ENCODE measurements at places on chromosomes 5 and 9. TPM values are rescaled to one million over a fixed set of nuclear protein-coding genes. Genes with fewer than 3 reads are reported as not detected.
A peak's percentile ranks its signal among the peaks of the same experiment; 100 is the strongest.

- H3K27ac ChIP-seq: no peak overlapping the region
- no peaks in the 10 kb centered on the region for H3K4me1 ChIP-seq
- no peaks in the 10 kb centered on the region for H3K36me3 ChIP-seq
- DNase-seq: no peak
- no peak overlapping the region for H3K4me3 ChIP-seq
- H3K27me3 ChIP-seq: no peaks in the 10 kb centered on the region
Measured at GRCh38 chr9:21443849-21444625, 3.8 kb downstream of the IFNA1 start.

- no peak overlapping the region for H3K27ac ChIP-seq
- H3K36me3 ChIP-seq: no peaks in the 10 kb centered on the region
- H3K4me1 ChIP-seq: peaks cover 13% of the 10 kb centered on the region
- DNase-seq: no peak
- no peaks in the 10 kb centered on the region for H3K27me3 ChIP-seq
Measured at GRCh38 chr9:104784098-104784497, 20.2 kb downstream of the NIPSNAP3B start.

C5 gene
- total RNA-seq: 2.9 TPM

GRCh38 chr5:81626524-81626923 lies 124.4 kb downstream of the SSBP2 start:
- peak overlapping the region; percentile 56 for H3K27ac ChIP-seq
- peak; percentile 81 for DNase-seq
- H3K4me1 ChIP-seq: peaks cover 25% of the 10 kb centered on the region
- H3K4me3 ChIP-seq: no peak overlapping the region
- no peaks in the 10 kb centered on the region for H3K36me3 ChIP-seq

GRCh38 chr9:602716-603115 lies 238.8 kb upstream of the DMRT1 start:
- no peak for DNase-seq
- H3K4me1 ChIP-seq: no peaks in the 10 kb centered on the region
- no peaks in the 10 kb centered on the region for H3K36me3 ChIP-seq
- no peaks in the 10 kb centered on the region for H3K27me3 ChIP-seq
- H3K27ac ChIP-seq: no peak overlapping the region
- no peak overlapping the region for H3K4me3 ChIP-seq

GRCh38 chr5:10856071-10856470 lies 95.0 kb upstream of the DAP start:
- no peaks in the 10 kb centered on the region for H3K27me3 ChIP-seq
- H3K36me3 ChIP-seq: no peaks in the 10 kb centered on the region
- H3K4me1 ChIP-seq: peaks cover 32% of the 10 kb centered on the region
- DNase-seq: no peak
- no peak overlapping the region for H3K27ac ChIP-seq

GRCh38 chr5:181217803-181218062 lies 5.3 kb upstream of the TRIM41 start:
- no peaks in the 10 kb centered on the region for H3K27me3 ChIP-seq
- H3K4me1 ChIP-seq: peaks cover 9% of the 10 kb centered on the region
- DNase-seq: no peak
- no peak overlapping the region for H3K27ac ChIP-seq
- H3K36me3 ChIP-seq: no peaks in the 10 kb centered on the region
- H3K4me3 ChIP-seq: peak overlapping the region; percentile 66

- H3K36me3 ChIP-seq: no peaks in the 10 kb centered on the region
- H3K4me3 ChIP-seq: no peak overlapping the region
- no peak overlapping the region for H3K27ac ChIP-seq
- H3K4me1 ChIP-seq: no peaks in the 10 kb centered on the region
- no peak for DNase-seq
Measured at GRCh38 chr9:90180381-90180780, 462.2 kb downstream of the DIRAS2 start.

DNA sequence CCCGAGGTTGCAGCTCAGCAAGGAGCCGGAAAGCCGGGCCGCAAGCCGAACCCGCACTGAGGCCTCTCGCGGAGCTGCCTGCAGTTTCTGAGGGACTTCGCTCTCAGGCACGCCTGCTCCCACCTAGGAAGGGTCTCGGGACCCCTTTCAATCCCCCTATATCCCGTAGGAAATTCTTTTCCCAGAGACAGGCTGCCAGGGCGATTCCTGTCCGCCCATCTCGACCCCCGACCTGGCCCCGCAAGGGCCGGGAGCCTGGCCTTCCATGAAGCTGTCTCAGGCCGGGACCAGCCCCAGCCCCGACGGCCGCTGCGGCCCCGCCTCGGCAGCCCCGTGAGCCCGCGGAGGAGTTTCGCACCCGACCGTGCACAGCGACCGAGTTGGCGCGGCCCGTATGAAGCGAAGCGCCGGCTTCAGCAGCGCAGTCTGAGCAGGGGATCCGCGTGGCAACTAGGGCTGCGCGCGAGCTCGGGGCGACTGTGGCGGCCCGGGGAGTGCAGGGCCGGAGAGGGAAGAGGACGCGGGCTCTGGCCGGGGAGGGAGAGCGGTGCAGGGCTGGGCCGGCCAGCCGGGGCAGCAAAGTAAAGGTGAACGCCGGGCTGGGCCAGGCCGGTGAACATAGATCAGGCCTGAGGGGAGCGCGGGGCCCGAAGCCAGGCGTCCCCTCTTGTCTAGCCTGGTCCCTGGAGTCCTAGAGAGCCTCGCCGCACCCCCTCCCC lies 977 bp upstream of the PRDM12 start:
- no peak overlapping the region for H3K4me3 ChIP-seq
- peaks cover 40% of the 10 kb centered on the region for H3K27me3 ChIP-seq
- no peak overlapping the region for H3K27ac ChIP-seq
- DNase-seq: no peak

GRCh38 chr9:99592834-99593574 lies 228.7 kb upstream of the NR4A3 start:
- DNase-seq: no peak
- no peaks in the 10 kb centered on the region for H3K27me3 ChIP-seq
- H3K4me1 ChIP-seq: no peaks in the 10 kb centered on the region
- H3K36me3 ChIP-seq: no peaks in the 10 kb centered on the region
- H3K4me3 ChIP-seq: no peak overlapping the region
- H3K27ac ChIP-seq: no peak overlapping the region
